CD8-positive, alpha-beta memory T cell (primary cell): ENCODE measurements at places on chromosomes 2 and 18.

DNA sequence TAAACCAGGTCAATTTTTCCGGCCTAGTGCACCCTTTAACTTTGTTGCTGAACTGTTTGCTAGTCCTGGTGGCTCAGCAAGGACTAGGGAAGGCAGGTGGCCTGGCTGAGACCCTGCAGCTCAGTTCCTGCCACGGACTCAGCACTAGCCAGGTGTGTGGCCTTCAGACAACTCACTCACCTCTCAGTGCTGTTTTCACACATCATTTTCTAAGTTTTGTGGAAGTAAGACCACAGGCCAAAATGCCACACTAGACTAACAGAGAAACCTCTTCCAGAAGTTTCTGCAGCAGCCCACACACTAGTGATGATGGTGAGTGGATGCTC, 65.9 kb upstream of the SLC1A4 start:
- no peak for DNase-seq

DNA sequence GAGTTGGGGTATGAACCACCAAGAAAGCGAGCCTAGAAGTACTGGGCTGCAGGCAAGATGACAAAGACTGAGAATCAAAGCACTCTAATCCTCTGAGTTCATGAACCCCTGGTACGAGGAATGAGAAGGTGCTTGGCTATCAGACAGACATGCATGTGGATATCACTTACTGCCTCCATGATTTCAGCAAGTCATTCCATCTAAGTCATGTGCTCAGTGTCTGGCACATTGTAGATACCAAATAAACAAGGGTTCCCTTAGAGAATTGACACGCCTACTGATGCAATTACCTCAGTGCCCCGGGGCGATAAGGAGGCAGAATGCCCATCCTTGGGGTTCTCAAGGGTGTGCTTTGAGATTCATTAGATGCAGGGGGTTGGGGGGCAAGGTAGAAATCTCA, 125.6 kb upstream of the PKDCC start:
- no peak for DNase-seq

DNA sequence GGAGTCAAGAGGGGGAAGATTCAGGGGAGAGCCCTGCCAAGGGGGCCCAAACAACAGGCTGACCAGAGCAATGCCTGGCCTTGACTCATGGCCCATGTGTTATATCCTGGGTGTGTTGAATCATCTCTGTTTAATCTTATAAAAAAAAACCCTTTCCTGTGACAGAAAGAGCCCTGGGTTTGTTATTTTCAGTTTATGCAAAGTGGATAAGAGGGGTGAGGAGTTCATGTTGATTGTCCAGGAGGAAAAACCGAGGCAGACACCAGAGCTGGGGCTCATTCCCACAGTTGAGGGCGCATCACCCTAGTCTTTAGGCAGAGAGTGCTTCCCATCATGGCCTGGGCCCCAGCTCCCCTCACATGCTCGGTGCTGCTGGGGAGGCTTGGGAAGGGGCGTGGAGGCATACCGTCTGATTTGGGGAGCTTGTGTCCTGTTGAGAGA, 30.9 kb upstream of the IL37 start:
- no peak for DNase-seq

- DNase-seq: peak; percentile 65
Observed at GRCh38 chr2:237700512-237701032, 73.2 kb downstream of the LRRFIP1 start.

DNA sequence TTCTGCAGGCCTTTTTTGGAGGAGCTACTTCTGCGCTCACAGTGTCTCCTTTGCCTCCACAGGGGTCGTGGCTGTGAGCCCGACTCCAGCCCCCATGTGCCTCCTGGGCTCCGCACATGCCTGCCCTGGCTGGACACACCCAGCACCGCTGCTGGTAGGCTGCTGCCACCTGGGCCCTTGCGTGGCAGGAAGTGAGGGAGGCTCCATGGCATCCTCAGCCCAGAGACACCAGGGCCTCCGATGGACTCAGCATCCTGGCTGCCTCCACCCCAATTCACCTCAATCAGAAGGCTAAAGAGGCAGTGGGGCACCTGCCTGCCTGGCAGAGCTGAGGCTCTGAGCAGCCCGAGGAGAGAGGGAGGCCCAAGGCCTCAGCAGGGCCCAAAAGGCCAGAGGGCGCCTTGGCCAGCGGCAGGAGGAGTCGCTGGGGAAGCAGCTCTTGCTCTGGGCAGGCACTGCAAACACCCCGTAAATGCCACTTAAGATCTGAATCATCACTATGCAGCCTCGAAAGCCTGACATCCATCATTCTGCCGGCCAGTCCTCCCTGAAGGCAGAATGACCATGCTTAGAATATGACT, 68.3 kb upstream of the OTOS start:
- DNase-seq: no peak

GRCh38 chr2:120174963-120175581, 48.1 kb downstream of the TMEM185B start:
- DNase-seq: no peak

DNA sequence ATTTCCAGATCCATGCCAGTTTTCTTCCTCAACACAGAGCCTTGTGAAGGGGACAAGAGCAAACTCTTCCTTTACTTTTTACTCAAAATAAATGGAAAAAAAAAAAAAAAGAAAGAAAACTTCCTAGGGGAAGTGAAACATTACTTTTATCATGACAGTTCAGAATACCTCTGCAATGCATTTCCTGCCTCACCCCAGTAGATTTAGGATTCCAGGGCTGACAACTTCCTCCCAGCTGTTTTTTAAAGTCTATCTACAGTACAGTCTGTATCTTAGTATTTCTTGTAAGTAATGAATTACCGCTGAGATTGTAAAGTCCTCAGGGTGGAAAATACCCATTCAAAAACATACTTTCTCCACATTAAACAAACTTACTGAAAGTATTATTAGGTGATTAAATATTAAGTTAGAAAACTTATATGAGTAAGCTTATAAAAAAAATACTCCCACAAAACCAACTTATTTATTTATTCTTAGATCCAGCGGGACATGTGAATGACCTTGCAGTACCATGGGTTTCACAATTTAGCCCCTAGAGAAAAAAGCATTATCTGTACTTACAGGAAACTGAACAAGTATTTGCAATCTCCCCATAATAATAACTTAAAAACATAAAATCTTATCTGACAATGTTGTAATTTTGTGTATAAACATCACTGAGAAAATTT, 117.7 kb downstream of the RBMS1 start:
- no peak for DNase-seq

- DNase-seq: no peak
Observed at GRCh38 chr2:217491271-217491670, 511.5 kb downstream of the TNS1 start.

GRCh38 chr2:45688479-45689298, 37.2 kb downstream of the PRKCE start:
- no peak for DNase-seq

GRCh38 chr18:46732201-46732600, 24.7 kb downstream of the ST8SIA5 start:
- DNase-seq: no peak

DNA sequence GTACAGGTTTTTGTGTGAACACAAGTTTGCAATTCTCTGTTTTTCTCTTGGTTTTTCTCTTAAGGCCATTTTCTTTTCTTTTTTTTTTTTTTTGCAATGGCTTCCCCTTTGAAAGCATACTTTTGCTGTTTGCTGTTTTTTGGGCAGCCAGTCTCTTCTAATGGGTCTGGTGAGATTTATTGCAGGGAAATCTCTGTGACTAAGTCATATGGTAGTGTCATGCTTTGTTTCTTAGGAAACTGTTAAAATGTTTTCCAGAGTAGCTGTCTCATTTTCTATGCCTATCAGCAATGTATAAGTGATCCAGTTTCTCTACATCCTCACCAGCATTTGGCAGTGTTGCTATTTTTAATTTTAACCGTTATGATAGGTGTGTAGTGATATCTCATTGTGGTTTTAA, 27.9 kb upstream of the CDCA7 start:
- DNase-seq: no peak

- no peak for DNase-seq
Observed at GRCh38 chr18:14971461-14972185, 223.7 kb downstream of the ANKRD30B start.

- DNase-seq: no peak
Observed at GRCh38 chr2:173997269-173997668, 32.1 kb upstream of the SP3 start.

GRCh38 chr18:62808123-62808522, 92.8 kb downstream of the PHLPP1 start:
- no peak for DNase-seq

DNA sequence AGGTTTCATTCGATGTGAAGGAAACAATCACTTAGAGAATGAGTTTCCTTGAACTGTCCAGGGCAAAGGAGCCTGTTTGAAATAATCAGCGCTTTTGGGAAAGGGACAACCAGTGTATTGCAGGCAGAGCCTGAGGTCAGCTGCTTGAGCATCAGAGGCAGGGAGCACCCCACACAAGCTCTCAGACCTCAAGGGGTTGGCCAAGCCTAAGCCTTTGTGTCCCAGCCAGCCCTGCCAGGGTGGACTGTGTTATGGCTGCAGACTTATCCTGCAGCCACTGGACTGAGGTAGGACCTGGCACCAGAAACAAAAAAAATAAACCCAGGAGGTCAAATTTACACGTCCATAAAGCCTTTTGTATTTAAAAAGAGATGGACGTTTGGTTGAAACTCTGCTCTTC, 228.3 kb downstream of the SEPTIN10 start:
- no peak for DNase-seq

GRCh38 chr2:181371782-181372645, 85.2 kb upstream of the ITGA4 start:
- no peak for DNase-seq

- no peak for DNase-seq
Observed at GRCh38 chr2:55395724-55396605, 23.7 kb downstream of the CCDC88A start.

- DNase-seq: no peak
Observed at GRCh38 chr2:348361-348916, 60.5 kb upstream of the ALKAL2 start.

DNA sequence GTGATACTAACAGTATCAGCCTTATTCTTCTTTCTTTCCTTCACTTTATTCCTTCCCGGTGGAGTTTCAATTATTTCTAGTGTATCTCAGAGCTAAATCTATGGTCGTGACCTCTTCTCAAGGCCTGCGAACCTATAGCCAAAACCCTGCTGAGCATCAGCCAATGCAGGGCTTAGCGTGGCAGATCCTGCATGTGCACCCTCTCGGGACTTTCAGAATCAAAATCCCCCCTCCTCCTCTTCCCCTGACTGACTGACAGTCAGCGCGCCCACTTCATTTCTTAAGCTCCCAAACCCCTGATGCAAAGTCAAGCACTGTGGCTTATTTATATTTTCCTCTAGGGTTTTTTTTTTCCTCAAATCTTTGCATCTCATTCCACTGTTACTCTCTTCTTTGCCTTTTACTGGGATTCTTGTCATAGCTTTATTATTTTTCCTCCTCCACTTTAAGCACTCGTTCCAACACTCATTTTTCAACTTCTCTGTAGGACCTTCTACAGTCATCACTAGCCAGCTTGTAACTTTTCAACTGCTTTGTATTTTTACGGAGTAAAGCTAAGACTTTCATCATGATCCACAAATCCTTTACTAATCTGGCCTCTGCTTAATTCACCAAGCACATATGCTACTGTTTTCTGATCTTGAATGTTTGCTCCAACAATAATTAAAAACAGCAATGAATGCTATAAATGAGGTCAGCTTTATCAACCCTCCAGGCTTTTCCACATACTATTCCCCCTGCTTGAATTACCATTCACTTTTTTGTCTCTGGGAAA, 896.5 kb upstream of the PIK3C3 start:
- DNase-seq: no peak

DNA sequence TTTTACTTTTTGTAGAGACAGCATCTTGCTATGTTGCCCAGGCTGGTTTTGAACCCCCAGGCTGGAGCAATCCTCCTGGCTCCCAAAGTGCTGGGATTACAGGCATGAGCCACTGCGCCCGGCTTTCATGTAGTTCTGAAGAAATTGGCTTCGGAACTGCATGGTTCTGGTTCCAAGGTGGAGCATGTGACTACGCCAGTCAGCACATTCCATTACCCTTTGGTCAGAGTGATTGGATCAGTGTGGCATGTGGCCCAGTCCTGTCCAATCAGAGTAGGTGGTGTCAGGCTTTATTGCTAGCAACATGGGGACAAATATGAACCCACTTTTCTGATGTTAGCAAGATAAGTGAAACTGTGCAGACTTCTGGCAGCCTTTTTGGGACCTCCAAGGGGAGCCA, 16.3 kb upstream of the ATOH8 start:
- no peak for DNase-seq

GRCh38 chr2:156784020-156784701, 348.0 kb downstream of the GPD2 start:
- no peak for DNase-seq

- no peak for DNase-seq
Observed at GRCh38 chr18:49584394-49584793, 22.5 kb downstream of the LIPG start.

GRCh38 chr2:1546023-1546591, 132.8 kb downstream of the TPO start:
- DNase-seq: peak; percentile 19

DNA sequence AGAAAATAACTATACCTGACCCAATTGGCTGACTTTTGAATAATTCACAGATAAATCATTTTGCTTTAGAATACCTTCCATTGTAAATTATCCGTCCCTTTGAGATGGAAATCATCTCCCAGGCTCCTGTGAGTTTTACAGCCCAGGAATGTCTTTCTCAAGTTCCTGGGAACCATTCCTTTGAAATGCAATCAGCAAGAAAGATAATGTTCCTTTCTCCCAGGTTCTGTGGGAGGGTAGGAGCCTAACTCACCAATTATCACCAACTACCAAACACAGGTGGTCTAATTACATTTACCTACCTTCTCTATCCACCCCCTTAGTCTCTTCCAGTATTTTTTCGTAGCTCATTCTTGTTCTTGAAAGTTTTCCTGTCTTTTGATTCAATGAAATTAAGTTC, 1016.0 kb downstream of the SOCS6 start:
- no peak for DNase-seq

DNA sequence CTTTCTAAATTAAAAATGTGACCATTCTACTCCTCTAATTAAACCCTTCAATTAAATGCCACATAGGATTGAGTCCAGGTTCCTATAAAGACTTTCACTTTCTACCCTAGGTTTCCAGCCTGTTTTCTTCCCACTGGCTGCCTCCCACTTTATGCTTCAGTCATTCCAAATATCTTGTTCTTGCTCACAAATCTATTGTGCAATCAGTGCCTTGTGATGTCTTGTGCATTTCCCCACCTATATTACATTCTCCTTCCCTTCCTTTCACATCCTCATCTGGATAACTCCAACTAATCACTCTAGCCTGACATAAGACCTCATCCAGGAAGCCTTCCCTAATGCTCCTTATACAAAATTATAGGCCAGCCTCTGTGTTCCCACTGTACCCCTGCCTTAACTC, 281.7 kb upstream of the LRATD1 start:
- DNase-seq: no peak

- no peak for DNase-seq
Observed at GRCh38 chr2:98110741-98111140, 23.8 kb downstream of the VWA3B start.

- DNase-seq: no peak
Observed at GRCh38 chr2:165857876-165858275, 63.8 kb upstream of the GALNT3 start.

DNA sequence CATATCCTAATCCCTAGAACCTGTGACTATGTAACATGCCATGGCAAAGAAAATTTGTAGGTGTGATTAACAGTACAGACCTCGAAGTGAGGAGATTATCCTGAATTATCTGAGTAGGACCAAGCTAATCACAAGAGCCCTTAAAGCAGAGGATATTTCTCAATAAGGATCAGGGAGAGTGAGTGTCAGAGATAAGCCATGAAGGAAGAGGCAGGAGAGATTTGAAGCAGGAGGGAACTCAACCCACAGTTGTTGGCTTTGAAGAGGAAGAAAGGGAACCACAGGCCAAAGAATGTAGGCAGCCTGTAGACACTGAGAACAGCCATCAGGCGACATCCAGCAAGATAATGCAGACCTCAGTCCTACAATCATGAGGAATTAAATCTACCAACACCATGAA, 229.3 kb downstream of the NBAS start:
- DNase-seq: no peak
